NCI-H2081 treated with DMSO at 0.1 percent for 48 hours (cell line): ENCODE measurements at places on chromosomes 3 and 15.

DNA sequence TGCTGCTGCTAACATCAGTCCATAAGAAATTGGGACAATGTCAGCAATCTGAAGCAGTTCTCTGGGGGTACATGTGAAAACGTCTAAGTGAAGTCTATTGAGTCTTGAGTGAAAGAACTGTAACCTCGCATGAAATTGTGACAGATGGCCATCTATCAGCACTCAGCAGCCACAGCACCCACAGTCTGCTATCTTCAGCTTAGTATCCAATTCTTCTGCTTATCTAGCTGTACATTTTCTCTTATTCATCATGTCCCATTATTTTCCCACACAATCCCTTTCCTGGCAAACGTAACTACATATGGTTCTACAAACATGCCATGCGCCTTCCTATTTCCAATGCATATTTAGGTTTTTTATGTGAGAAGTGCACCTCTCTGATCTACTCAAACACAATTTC is 629.7 kb downstream of the NTRK3 start:
- DNase-seq = no peak

DNA sequence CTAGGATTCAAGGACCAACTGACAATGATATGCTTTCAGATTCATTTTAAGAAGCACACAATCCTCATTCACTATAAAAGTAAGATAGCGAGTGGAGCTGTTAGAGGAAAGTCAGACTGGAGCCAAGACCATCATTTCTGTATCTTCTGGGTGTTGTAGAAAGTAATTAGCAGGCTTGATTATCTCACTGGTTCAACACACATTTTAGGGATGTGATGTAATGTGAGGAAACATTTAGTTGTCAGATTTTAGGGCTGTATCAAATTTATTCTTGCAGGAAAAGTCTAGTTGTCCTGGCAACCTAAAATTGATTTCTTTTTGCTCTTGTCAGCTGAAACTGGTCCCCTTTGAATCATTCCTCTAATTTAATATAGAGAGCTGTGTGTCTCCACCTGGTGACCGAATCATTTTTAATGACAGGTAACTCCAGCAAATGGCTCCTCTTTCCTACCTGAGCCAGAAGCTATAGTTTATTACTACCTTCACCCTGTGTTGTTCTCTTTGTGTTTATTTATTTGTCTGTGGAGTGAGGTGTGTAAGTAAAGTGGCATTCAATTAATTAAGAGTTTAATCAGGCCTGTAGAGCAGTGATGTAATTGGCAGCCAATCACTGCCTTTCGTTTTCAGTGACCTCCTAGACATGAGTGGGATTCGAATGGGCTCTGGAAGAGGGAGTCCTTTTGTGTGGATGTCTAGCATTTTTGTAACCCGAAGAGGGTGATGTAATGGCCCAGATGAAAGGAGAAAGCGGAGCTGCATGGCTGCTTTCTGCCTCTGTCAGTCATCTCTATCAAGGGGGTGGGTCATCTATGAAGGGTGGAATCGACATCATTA is 125.8 kb downstream of the LPP start:
- DNase-seq = no peak

DNA sequence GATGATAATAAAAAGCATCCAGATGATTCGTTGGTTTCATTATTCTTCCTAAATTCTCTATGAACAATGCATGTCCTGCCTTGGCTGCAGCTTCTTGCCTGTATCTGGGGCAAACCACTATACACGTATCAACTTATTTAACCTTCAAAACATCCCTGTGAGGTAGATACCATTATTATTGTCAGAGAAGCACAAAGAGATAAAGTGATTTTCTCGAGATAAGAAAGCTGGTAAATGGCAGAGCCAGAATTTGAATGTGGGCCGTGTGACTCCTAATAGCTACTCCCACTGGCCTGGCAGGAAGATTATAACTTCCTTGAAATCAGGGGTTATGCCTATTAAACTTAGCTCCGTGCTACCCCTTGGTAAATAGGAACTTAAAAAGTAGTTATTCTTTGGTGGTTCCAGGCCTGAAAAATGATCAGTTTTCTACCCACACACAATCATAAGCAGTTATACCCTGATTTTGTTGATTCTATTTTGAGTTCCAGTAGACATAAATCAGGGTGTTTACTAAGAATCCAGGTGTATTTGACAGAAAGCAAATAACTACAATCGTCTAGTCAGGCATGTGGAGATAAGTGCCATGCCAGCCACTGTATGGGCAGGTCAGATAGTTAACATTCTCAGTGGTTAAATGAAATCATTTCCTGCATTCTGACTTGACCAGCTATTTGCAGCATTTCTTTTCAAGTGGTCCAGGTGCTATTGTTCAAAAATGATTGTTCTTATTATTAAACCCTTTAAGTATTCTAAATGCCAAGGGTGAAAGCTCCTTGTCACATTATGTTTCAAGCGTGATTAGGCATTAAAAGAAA is 99.2 kb upstream of the LRRN1 start:
- DNase-seq = peak; percentile 35

- no peak for DNase-seq
Measured at GRCh38 chr3:186411994-186412393, 50.0 kb upstream of the DGKG start.

GRCh38 chr3:143363276-143363675 is 243.7 kb downstream of the CHST2 start:
- no peak for DNase-seq
